Calu3 (cell line): ENCODE measurements at places on chromosomes 6 and 20. TPM values are rescaled to one million over a fixed set of nuclear protein-coding genes. Genes with fewer than 3 reads are reported as not detected.
A peak's percentile ranks its signal among the peaks of the same experiment; 100 is the strongest.

DNA sequence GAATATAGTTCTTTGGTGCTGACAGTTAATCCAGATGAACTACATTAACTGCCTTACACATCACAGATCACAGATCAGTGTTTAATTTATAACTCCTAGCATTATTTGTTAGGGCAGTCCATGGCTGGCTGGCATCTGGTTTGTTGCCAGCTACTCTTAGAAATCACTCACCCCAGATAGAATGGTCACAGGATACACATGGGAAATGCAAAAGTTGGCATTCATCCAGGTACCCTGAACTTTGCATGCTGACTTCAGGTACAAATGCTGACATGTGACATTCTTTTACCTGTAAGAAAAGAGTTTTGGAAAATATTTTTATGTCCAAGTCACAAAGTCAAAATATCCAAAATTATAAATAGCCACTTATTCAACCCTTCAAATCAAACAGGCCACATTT is 20.2 kb downstream of the FBXL4 start:
- H3K4me3 ChIP-seq = no peak overlapping the region
- peak; percentile 2 for DNase-seq
- H3K4me1 ChIP-seq = no peaks in the 10 kb centered on the region
- no peaks in the 10 kb centered on the region for H3K27me3 ChIP-seq
- H3K36me3 ChIP-seq = no peaks in the 10 kb centered on the region

DNA sequence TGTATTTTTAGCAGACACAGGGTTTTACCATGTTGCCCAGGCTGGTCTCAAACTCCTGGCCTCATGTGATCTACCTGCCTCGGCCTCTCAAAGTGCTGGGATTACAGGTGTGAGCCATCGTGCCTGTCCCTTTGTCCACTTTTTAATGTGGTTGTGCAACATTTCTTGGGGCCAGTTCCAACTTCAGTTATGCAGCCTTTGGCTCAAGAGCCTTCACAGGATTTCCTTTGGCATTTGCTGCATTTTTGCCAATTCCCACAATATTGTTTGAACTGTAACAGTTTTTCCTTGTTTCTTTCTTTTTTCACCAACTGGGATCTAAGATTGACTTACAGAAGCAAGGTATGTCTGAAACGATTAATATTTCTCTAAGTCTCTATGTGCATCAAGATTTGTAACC is 63.6 kb downstream of the EDN1 start:
- DNase-seq = no peak
- H3K27ac ChIP-seq = no peak overlapping the region
- H3K4me1 ChIP-seq = peaks cover 28% of the 10 kb centered on the region

GRCh38 chr6:2652611-2653010 is 98.1 kb downstream of the MYLK4 start:
- no peak overlapping the region for H3K27ac ChIP-seq
- no peaks in the 10 kb centered on the region for H3K36me3 ChIP-seq
- H3K4me1 ChIP-seq = no peaks in the 10 kb centered on the region
- H3K27me3 ChIP-seq = no peaks in the 10 kb centered on the region
- no peak for DNase-seq
- no peak overlapping the region for H3K4me3 ChIP-seq

DNA sequence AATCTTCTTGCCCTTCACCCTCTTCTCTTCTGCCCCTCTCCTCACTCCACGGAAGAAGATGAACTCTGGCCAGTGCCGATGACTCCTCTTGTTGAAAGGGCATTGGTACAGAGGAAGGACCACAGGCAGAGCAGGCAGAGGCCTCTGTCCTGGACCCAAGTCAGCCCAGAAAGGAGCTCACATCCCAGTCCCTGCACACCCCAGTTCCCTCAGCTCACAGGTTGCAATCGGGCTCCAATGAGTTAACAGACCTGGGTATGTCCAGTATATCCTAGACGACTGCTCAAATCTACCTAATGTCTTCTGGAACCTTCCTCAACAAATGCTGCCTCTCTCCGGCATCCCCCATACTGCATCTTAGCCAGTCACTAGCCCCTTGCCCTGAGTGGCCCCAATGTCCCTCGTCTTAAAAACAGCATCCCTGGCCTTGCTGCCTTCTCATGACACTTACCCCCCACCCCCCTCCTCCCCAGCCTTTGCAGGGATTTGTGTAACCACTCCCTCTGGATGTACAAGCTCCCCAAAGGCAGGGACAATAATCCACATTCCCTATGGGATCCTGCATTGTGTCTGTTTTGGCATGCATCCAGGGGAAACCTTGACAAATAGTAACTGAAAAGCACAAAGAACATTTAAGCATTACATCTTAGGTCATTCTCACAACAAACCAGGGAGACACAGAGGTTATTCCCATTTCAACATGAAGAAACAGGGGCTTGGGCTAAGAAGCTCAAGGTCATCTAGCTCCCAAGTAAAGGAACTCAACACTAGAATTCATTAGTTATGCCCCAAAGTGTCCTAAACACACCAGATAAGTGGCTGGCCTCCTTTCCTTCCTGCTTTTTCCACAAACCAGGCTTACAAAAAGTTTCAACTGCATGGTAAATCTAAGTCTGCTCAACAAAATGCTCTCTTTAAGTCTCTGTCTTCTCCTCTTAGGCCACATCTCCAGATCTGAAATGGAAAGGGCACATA is 45.1 kb downstream of the TRERF1 start:
- no peak overlapping the region for H3K4me3 ChIP-seq
- peaks cover 30% of the 10 kb centered on the region for H3K4me1 ChIP-seq

DNA sequence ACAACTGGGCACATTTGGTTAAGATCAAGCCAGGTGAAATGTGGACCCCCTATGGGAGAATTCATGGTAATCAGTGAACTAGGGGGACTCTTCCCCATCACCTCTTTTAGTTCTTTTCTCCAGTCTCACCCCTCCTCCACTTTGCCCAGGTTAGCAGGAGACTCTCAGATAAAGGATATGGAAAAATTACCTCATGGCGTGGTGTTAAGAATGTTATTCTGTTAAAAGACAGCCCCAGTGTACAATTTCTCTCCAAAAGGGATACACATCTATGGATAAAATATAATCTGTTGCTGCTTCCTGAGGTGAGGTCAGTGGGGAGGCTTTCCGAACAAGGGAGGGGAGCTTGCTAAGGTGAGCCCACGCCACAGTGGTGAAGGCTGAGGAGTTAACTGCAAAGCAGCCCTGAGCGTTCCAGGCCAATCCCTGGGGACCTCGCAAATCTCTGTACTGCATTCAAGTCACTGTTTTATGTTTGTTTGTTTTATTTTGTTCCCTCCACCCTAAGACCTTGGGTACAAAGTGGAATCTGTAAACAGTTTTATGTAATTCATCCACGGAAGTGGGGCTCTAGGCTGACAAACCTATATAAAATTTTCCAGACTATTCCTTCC is 52.0 kb downstream of the ADGRF1 start:
- peaks cover 5% of the 10 kb centered on the region for H3K36me3 ChIP-seq
- DNase-seq = no peak
- H3K27me3 ChIP-seq = no peaks in the 10 kb centered on the region
- peaks cover 76% of the 10 kb centered on the region for H3K4me1 ChIP-seq
- H3K4me3 ChIP-seq = no peak overlapping the region

DNA sequence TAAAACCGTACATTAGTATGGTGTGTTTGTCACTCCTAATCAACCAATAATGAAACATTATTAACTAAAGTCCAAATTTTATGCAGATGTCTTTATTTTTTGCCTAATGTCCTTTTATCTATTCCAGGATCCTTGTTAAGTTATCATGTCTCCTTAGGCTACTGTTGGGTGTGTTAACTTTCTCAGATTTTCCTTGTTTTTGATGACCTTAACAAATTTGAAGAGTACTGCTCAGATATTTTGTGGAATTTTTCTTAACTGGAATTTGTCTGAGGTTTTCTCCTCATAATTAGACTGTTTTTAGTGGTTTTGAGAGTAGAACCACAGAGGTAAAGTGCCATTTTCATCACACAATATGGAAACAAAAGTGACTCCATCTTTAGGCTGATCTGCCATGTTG is 406.3 kb downstream of the MEI4 start:
- no peaks in the 10 kb centered on the region for H3K36me3 ChIP-seq
- no peak overlapping the region for H3K4me3 ChIP-seq
- H3K27ac ChIP-seq = no peak overlapping the region
- DNase-seq = no peak
- H3K27me3 ChIP-seq = no peaks in the 10 kb centered on the region

GRCh38 chr20:48482790-48483189 is 345.0 kb downstream of the PREX1 start:
- H3K27ac ChIP-seq = no peak overlapping the region
- H3K4me1 ChIP-seq = peaks cover 37% of the 10 kb centered on the region
- no peak for DNase-seq
- H3K27me3 ChIP-seq = peaks cover 59% of the 10 kb centered on the region
- no peak overlapping the region for H3K4me3 ChIP-seq

- H3K4me1 ChIP-seq = peaks cover 7% of the 10 kb centered on the region
- no peak overlapping the region for H3K4me3 ChIP-seq
- H3K27me3 ChIP-seq = peaks cover 21% of the 10 kb centered on the region
- no peaks in the 10 kb centered on the region for H3K36me3 ChIP-seq
- H3K27ac ChIP-seq = no peak overlapping the region
These were observed 309.8 kb upstream of the SUPT3H start for GRCh38 chr6:45687570-45687969.

DNA sequence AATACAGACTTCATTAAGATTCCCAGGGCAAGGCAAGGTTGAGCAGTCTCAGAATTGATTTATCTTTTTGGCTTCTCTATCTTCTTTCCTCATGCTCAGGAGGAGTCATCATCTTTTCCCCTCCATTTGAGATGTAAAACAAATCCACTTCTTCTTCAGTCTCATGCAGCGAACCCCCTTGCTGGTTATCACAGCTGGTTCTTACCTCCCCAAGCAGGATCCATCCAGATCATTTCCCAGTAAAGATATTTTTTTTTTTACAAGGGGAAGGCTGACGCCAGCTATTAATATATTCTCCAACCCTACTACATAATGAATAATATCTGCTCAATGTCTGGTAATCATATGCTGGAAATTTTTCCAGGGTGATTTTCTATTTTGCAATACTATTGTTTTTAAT is 508.9 kb upstream of the NOX3 start:
- H3K36me3 ChIP-seq = peaks cover 5% of the 10 kb centered on the region
- H3K4me3 ChIP-seq = no peak overlapping the region
- no peak overlapping the region for H3K27ac ChIP-seq
- H3K27me3 ChIP-seq = no peaks in the 10 kb centered on the region
- no peak for DNase-seq
- peaks cover 9% of the 10 kb centered on the region for H3K4me1 ChIP-seq

- peak within 1 kb of the TSS; percentile 19 for H3K27ac ChIP-seq
- H3K4me3 ChIP-seq = no peak within 1 kb of the TSS
- peaks cover 62% of the 10 kb centered on the region for H3K27me3 ChIP-seq
- no peak for DNase-seq
- peaks cover 13% of the 10 kb centered on the region for H3K36me3 ChIP-seq
These were observed at the start of gene TNXB for GRCh38 chr6:32109114-32109764. Gene TNXB, minus strand, starts transcription at chr6:32109338. Its CDS starts 11,140 bp downstream, at chr6:32098198.

- H3K27me3 ChIP-seq = no peaks in the 10 kb centered on the region
- peak overlapping the region; percentile 90 for H3K4me3 ChIP-seq
- H3K36me3 ChIP-seq = peaks cover 66% of the 10 kb centered on the region
- peaks cover 20% of the 10 kb centered on the region for H3K4me1 ChIP-seq
These were observed 827 bp downstream of the E2F3 start for GRCh38 chr6:20402342-20403069.

- peaks cover 11% of the 10 kb centered on the region for H3K4me1 ChIP-seq
- H3K27ac ChIP-seq = no peak overlapping the region
- H3K36me3 ChIP-seq = peaks cover 37% of the 10 kb centered on the region
- no peak for DNase-seq
- H3K4me3 ChIP-seq = no peak overlapping the region
These were observed 5.4 kb downstream of the SYS1 start for GRCh38 chr20:45368221-45368980.

DNA sequence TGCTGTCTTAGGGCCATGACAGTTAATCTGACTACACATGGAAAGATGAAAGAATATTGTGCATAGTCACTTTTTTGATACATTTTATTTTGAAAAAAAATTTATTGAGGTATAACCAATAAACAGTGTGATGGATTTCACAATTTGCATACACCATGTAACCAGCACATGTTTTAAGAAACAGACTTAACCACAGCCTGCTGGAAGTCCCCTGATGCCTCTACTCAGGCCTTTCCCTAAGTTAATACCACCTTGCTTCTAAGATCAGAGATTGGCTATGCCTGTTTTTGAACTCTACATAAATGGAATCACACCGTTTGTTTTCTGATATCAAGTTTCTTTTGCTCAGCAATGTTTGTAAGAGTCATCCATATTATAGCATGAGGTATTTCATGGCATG is 136.3 kb downstream of the CFAP61 start:
- H3K4me3 ChIP-seq = no peak overlapping the region
- peaks cover 4% of the 10 kb centered on the region for H3K27me3 ChIP-seq
- H3K36me3 ChIP-seq = no peaks in the 10 kb centered on the region

- no peaks in the 10 kb centered on the region for H3K36me3 ChIP-seq
- H3K4me1 ChIP-seq = no peaks in the 10 kb centered on the region
- H3K27ac ChIP-seq = no peak overlapping the region
- DNase-seq = no peak
- peaks cover 60% of the 10 kb centered on the region for H3K27me3 ChIP-seq
These were observed 17.2 kb upstream of the WFDC10A start for GRCh38 chr20:45612314-45612713.

GRCh38 chr6:169653691-169654090 is 48.1 kb downstream of the WDR27 start:
- H3K27ac ChIP-seq = no peak overlapping the region
- DNase-seq = no peak
- peaks cover 38% of the 10 kb centered on the region for H3K36me3 ChIP-seq

DNA sequence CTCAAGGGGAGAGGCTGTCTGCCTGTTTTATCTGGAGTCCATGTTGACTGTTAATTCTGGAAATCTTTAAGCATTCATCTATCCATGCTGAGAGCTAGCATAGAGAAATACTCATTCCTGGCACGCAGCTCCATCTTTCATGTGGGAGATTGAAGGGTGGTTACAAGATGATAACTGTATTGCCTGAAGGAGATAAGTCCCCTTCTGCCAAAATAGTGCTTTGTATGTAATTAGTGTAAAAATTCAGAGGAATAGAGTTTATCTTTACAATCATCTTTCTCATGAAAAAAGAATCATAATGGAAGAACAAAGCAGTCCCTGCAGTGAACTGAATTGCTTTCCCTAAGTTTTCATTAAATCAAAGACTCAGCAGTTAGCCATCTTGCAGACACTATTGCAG is 256.5 kb downstream of the SLC35F1 start:
- no peak overlapping the region for H3K27ac ChIP-seq
- no peak for DNase-seq
- no peaks in the 10 kb centered on the region for H3K36me3 ChIP-seq

DNA sequence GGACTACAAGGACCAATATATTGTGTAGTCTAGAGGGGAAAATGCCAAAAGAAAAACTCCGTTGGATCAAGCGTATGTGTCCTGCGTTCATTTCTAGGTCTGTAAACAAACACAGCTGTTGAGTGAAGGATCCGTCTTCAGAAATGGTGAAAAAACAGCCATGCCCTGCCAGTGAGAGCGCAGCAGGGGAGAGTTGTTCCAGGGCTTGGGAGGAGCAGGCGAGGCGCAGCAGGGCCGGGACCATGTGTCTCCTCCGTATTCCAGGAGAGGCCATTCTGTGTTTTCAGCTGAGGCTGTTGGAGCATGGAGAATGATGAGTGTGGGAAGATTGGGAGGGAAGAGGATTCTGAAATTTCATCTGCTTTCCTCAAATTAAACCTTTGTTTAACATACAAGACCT is 38.0 kb downstream of the BMP6 start:
- H3K36me3 ChIP-seq = no peaks in the 10 kb centered on the region
- no peak overlapping the region for H3K4me3 ChIP-seq
- no peak for DNase-seq
- no peak overlapping the region for H3K27ac ChIP-seq
- H3K27me3 ChIP-seq = peaks cover 14% of the 10 kb centered on the region
- H3K4me1 ChIP-seq = no peaks in the 10 kb centered on the region

Gene STMND1
- 0.68 and 0.73 TPM in 2 replicates for total RNA-seq

Gene RTF2
- total RNA-seq = 67.2 and 68.7 TPM in 2 replicates

Gene WFDC12
- not detected in 2 replicates for total RNA-seq

Gene GJA10
- total RNA-seq = not detected in 2 replicates

Gene PRPH2
- not detected in 2 replicates for total RNA-seq

Gene TREM2
- total RNA-seq = not detected in 2 replicates

Gene OPRM1
- not detected in 2 replicates for total RNA-seq
